GM20000 (cell line): ENCODE measurements at places on chromosomes 7 and 10.
A peak's percentile ranks its signal among the peaks of the same experiment; 100 is the strongest.

DNA sequence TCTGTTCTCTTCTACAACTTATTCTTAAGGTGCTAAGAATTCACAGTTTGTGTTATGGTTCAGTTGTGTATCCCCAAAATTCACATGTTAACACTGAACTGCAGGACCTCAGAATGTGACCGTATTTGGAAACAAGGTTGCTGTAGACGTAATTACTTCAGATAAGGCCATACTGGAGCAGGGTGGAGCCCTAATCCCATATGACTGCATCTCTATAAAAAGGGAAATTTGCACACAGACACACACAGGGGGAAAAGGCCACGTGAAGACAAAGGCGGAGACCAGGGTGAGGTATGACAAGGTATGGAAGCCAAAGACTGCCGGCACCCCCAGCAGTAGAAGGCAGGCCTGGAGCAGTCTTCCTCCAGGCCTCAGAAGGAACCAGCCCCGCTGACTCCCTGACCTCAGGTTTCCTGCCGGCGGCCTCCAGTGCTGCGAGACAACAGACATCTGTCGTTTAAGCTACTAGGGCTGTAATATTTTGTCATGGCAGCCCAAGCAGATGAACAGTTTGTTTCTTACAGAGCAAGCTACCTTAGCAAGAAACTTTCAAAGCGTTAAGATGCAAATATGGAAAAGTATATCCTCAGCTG, 98.7 kb downstream of the PROSER2 start:
- DNase-seq, result no peak

DNA sequence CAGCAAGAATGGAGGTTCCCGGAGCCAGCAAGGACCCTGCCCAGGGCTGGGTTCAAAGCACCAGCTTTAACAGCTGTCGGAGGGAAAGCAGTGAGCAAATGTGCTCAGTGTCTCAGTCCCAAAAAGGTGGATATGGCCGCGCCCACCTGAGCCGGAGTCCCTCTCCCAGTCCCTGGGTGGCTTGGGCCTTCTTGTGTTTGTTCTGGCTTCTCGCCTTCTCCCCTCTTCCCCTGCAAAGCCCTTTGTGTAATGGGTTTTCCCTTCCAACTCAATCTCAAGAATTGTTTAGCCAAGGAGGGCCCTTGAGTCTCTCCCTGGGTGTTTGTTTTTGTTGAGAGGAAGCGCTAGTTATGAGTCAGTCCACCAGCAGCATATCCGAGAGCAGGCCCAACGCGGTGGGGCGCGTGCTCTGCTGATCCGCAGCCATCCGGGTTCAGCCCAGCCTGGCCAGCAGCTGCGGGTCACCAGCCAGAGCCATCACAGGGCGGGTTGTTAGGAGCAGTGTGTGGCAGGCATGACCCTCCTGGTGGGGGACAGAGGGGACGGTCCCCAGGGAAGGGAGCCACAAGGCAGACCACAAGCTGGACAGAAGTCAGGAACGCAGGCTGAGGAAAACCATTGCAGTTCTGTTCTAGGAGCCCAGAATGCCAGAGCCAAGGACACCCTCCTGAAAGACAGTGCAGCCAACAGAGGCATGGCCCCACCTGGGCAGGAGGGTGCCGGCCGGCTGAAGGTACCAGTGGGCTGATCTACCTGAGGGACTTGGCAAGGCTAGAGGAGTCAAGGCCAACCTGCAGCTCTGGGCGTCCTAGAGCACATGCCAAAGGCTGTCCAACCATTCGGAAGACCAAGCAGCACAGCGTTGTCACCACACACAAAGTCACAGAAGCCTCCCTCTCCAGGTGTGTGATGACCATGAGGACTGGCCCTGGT, 21.3 kb downstream of the CALML3 start:
- no peak for DNase-seq

GRCh38 chr10:130933008-130933390, 378.5 kb downstream of the TCERG1L start:
- no peak for DNase-seq

- no peak for DNase-seq
Measured at GRCh38 chr10:71632896-71633600, 86.5 kb downstream of the C10orf105 start.

DNA sequence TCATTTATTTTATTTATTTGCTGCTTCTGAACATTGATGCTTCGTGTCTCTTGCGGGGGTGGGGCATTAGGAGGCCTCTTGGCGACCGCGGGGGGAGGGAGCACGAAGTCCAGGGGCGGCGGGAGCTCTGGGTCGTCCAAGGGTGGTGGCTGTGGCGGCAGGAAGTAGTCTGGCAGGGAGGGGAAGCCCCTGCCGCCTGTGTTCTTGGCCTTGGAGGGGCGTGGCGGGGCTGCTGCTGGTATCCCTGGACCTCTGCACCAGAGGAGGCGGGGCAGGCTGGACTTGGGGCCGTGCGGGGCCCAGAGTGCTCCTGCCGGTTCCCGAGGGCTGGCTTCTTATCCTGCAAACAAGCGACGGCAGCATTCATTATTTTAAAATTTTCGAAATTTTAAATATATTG, 70.5 kb upstream of the ABI1 start:
- peak; percentile 64 for DNase-seq

DNA sequence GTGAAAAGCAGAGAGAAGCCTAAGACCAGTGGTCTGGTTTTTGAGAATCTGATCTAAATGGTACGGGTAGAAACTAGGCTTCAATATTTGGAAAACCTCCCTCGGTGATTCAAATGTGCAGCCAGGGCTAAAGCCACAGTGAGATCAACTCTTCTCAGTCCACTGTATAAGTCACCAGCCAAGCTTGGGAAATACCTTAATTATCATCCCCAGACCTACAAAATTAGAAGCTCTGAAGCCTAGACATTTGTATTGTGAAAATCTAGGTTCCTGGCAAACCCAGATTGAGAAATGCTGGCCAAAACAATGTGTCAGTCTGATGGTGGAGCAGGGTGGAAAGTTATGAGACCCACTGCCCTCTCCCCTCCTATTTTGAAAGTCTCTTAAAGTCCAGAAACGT, 131.7 kb downstream of the DGKI start:
- no peak for DNase-seq

DNA sequence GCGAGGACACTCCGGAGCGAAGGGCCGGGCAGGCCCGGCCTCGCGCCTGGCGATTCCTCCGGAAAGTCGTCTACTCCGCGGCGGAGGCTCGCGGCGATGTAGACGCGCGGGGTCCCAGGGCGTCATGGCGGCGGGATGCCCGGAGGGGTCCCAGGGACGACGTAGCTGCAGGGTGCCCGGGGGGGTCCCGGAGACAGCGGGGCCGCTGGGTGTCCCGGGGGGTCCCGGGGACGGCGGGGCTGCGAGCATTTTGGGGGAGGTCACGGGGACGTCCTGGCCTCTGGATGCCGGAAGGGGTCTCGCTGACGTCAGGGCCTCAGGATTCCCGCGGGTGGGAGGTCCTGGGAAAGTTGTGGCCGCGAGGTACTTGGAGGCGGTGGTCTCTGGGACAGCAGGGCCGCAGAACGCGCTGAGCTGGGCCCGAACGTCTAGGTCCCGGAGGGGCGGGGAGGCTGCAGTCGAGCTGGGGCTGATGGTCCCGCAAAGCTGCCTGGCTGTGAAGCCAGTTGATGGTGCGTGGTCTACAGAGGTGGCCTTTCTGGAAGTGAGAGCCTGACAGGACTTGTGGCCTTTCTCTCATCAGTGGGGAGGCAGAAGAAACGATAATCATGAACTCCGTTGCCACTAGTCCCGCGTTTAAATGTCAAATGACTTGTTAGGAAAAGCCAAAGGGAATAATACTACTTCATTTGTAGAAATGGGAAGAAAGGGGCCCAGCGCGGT, 637 bp downstream of the HSPA14 start:
- peak; percentile 50 for DNase-seq

DNA sequence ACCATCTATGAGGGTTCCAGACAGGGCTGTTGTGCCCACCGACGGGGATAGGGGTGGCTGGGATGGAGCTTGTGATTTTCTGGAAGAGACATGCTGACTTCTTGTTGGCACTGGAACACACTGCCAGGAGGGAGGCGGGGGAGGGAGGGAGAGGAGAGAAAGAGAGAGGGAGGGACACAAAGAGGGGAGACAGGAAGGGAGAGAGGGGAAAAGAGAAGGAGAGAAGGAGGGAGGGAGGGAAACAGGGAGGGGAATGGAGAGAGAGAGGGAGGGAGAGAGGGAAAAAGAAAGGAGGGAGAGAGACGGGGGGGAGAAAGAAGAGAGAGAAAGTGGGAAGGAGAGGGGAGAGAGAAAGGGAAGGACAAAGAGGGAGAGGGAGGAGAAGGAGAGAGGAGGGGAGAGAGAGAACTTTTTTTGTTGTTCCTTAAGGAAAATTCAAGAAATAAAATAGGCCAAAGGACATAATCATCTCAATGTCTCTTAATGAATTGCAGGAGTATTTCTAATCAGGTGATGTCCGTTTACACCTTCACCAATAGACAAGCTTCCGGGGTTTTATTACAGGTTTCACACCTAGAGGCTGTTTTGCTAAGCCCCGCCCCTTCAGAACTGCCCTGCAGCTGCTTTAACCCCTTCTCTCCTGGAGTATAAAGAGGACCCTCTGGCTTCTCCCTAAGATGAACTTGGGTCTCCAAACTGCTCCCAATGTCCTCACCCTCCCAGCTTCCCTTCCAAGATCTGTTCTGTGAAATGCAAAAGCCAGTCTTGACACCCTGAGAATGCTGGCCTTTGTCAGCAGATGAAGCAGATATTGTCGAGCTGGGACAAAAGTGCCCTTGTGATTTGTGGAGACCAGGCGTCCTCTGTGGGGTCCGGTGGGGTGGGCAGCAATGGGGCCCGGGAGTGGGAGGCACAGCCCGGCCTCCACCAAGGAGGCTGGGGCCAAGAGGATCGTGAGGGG, 82.0 kb upstream of the GTF2IRD1 start:
- peak; percentile 63 for DNase-seq

DNA sequence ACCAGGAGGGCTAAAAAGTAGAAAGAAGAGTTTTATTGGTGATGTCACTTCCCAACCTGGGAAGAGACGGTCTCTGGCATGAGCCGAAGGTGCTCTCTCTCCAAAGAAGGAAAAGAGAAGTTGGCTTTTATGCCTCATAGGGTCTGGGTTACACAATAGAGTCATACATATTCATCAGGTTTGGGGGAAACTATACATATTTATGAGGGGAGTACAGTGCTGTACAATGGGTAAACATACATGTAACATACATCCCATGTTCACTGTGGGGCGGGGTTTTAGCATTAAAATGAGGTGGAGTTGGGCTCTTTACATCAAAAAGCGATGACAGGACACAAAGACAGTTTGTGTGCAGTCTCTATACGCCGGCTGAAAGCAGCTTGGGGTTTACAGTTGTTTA, 701.7 kb downstream of the TYW1 start:
- DNase-seq, result no peak

- peak; percentile 74 for DNase-seq
Measured at GRCh38 chr7:128361411-128362379, at the start of gene PRRT4. Gene PRRT4 (minus strand): TSS chr7:128361690.

GRCh38 chr10:123021517-123021916, 12.7 kb downstream of the ACADSB start:
- no peak for DNase-seq

GRCh38 chr7:64599359-64599758, 36.5 kb upstream of the ZNF680 start:
- DNase-seq, result no peak
